ENCODE measurements at places on chromosomes 16 and 17.

DNA sequence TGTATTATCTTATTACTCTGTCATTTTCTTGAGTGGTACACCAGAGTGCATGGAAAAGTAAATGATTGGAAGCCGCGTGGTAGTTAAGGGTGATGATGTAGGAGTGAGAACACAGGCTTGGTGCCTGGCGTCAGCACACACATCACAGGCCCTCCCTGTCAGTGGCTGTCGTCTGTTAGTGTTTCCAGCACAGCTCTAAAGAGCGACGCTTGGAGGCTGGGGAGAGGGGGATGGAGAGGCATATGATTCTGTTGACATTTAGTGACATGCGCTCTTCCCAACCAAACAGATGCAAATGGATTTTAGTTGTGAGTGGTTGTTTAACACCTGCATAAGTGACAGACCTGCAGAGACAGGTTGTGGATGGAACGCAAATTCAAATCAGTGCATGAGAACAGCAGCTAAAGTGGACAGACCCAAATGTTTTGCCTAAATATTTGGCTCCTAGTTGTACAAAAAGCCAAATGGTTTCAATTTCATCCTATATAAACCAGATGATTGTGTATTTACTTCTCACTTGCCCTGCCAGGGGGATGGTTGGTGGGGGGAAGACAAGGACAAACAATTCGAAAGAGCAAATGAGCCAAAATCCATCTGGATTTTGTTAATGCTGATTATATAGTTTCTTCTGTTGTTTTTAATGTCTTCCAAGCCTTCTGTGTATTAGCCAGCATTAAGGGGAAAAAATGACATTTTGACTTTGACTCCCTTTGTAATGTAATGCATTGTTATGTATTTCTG lies 222.3 kb downstream of the WWOX start:
- no peak for DNase-seq

- no peak for DNase-seq
These were observed 24.6 kb upstream of the FAAP100 start for GRCh38 chr17:81576621-81577277.

DNA sequence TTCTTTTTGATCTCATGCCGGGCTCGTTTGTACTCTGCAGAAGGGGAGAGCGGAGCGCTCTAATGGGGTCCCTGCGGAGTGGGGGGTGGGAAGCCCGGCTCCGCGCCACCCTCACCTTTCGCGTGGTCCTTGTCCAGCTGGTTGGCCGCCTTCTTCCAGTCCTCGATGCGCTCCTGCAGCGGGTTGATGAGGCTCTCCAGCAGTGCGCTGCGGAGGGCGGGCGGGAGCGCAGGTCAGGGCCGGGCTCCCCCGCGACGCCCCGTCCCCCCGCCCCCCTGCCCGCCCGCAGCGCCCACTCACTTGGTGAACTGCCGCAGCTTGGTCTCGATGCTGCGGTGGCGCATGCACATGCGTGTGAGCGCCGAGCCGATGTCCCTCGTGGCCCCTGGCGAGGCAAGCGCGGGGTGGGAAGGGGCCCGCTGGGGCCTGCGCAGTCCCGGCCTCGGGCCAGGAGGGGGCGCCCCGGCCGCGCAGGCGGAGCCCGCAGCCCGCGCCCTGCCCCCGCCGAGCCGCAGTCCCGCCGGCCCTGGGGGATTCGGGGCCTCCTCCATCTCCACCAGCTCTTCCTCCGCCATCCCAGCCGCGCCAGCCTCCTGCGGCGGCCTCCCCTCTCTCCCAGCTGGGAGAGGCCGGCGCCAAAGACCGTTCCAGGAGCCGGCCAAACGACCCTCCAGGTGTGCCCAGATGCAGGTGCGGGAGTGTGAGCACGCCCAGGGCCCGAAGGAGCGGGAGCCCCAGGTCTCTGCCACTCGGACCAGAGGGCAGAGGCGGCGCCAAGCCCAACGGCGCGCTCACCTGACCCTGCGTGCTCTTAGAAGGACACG lies 6.0 kb downstream of the MTSS2 start:
- DNase-seq: peak; percentile 78

GRCh38 chr17:64682261-64683181 lies 20.4 kb upstream of the SMURF2 start:
- DNase-seq: no peak

DNA sequence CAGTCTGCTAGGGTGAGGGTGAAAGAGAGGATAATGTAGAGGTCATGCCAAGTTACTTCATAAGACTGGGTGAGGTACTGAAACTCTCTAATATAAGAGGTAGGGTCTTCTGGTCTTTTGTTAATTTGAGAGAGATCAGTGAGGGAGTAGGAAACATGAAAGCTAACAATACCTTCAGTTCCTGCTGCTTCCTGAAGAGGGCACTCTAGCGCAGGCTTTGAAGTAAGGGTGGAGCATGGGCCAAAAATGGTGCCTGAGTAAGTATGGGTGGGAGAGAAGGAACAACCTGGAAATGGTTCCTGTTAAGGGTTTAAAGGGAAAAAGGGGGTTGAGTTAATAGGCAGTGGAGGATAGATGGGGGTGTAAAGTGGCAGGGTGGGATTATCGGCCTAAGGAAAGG lies 2449.5 kb downstream of the TP53TG3F start:
- DNase-seq: peak; percentile 11

DNA sequence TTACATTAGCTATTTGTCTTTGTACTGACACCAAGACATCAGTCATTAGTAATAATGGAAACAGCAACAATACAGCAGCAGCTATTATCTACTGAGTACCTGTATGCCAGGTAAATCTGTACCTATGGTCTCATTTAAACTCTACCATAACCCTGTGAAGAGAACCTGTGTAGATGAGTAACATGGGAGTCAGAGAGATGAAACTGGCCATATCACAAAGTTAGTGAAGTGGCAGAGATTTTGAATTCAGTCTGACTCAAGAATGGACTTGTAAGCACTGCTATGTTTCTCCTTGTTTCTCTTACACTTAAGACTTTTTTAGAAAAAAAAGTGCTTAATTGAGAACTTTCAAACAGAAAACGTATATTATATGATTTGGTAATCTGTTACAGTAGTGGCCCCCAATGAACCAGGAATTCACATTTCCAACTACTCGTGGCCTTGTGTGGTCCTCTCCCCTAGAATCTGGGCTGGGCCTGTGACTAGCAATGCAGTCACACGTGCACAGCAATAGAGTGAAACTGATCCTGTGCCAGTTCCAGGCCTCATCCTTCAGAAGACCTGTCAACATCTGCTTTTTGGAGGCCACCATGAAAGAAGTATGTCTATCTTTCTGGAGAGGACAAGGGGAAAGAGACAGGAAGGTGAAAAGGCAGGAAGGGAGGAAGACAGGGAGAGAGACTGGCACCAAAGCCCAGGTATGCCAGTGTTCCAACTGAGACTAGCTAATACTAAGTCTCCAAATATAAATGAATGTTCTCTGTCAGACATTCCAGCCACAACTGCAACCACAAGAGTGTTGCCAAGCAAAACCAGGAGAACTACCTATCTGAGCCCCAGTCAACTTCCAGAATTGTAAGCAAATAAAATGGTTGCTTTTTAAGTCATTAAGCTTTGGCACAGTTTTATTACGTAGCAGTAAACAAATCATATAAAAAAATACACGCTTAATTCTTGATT lies 12.0 kb downstream of the CRLF3 start:
- DNase-seq: no peak

DNA sequence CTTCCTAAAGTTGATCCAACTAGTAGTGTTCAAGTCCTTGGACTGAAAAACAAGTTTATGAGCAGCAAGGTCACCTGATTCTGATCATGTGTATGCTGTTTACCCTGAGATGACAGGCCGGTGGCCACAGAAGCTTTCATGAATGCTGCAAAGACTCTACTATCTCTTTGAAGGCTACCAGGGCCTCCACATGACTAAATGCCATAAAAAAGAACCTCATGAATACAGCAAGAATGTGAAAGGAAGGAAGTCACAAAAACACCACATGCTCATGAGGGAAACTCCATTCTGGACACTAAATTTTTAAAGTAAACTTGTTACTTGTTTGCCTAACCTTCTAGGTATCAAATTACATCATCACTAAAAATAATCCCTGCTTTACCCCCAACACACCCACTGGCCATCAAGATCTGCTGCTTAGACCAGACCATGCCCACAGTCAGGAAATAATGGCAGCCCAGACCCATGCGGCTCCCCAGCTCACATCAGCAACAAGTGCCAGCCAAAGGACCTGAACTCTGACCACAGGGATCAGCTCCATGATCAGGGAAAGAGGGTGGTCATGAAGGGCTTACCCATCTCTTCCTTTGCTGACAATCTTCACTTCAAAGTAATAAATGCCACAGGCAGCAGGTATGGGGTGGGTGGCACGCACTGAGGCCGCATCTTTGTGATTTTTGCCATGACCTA lies 1.4 kb downstream of the RANBP10 start:
- no peak for DNase-seq

DNA sequence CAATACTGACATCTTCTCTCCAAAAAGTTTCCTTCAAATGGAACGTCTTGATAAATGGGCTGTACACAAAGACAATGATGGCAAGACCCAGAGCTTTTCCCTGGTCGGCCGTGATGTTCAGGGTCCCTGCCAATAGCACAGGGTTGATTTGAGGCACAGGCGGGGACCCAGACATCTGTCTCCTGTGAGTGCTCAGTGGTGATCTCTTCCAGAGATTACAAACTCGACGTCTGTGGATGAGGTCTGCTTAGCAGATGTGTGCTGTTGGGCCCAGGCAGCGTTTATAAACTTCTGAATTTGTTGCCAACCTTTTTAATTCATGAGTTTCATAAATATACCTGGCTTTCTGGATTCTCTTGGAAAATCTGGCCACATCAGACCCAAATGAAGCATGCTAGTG lies 14.9 kb downstream of the CPPED1 start:
- no peak for DNase-seq

- DNase-seq: no peak
These were observed 592 bp downstream of the GCSH start for GRCh38 chr16:81095653-81095952.

DNA sequence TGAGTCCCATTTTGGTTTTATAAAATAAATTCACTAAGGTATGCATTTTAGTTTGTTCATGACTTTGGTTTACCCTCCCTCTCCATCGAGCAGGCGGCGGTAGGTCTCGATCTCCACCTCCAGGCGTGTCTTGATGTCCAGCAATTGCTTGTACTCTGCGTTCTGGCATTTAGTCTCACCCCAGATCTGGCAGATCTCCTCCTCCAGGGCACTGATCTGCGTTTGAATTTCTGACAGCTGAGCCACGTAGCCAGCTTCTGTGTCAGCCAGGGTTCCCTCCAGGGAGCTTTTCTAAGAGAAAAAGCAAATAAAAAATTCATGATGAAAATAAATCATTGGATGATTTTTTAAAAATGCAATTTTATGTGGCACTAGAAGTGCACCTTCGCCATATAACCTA lies 4.2 kb downstream of the KRT24 start:
- no peak for DNase-seq

- DNase-seq: peak; percentile 53
These were observed 3.2 kb upstream of the ARL6IP1 start for GRCh38 chr16:18804540-18804939.

DNA sequence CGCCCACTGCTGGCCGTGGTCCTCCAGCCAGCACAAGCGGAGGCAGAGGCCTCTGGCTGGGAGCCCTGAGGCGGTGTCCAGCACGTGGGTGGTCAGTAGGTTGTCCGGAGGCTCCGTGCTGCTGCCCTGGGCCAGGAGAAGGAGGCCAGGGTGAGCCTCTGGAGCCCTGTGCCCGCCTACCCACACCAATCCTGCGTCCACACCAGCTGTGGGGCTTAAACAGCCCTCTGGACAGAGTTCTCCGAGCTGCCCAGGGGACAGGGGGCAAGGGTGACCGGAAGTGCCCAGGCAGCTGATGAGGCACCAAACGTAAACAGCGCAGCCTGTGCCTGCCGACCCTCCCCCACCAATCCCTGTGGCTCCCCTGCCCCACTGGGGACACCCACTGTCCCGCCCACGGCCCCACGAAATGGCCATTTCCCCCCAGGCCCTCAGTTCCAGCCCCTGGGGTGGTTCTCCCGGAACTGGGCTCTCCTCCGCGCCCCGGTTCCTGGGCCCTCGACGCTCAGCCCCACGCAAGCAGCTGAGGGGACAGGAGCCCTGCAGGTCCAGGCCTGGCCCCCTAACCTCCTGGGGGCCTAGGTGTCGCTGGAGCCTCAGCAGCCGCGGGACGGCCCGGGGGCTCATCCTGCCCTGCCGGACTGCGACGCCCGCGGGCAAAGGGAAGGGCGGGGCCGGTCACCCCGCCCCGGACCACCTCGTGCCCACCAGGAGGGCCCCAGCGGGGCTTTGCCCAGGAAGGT lies 27.9 kb upstream of the DBNDD1 start:
- DNase-seq: no peak

All from K562 (cell line).